ENCODE measurements at places on chromosomes 7 and 10. TPM values are rescaled to one million over a fixed set of nuclear protein-coding genes. Genes with fewer than 3 reads are reported as not detected.

The C10orf105 gene
- not detected for total RNA-seq

The EBLN1 gene
- not detected for total RNA-seq

The GIMAP5 gene
- total RNA-seq = 0.13 TPM

The SPAM1 gene
- not detected for total RNA-seq

The EMX2 gene
- not detected for total RNA-seq
